Activated CD4-positive, alpha-beta T cell treated with anti-CD3 and anti-CD28 coated beads, Interleukin-2, amount 50 U/mL, for 24 hours (primary cell): ENCODE measurements at places on chromosomes 4 and X.

DNA sequence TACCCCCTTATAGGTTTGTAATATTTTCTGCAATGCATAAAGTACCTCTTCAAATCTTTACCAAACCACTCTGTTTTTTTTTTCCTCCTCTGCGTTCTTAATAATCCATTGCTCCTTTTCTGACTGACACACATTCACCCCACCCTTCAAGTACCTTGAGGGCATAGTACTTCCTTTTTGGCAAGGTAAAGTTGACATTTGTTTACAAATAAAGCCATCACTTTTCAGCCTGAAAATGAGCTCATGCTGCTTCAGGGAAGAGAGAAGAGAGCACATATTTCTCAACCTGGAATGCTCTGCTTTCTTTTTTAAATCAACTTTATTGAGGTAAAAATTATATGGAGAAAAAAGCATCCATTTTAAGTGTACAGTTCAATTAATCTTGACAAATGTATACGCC is 113.9 kb downstream of the AGTR2 start:
- no peak for DNase-seq

DNA sequence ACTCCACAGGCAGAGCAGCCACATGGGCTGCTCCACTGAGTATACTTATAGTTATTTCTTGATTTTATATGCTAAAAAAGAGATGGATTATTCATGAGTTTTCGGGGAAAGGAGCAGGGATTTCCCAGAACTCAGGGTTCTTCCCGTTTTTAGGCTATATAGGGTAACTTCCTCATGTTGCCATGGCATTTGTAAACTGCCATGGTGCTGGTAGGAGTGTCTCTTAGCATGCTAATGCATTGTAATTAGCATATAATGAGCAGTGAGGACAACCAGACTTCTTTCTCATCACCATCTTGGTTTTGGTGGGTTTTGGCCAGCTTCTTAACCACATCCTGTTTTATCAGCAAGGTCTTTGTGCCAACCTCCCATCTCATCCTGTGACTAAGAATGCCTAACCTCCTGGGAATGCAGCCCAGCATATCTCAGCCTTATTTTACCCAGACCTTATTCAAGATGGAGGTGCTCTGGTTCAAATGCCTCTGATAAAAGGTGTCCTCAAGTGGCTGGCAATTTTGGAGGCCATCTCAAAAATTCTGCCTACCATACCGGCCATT is 213.0 kb upstream of the VEGFC start:
- no peak for DNase-seq

DNA sequence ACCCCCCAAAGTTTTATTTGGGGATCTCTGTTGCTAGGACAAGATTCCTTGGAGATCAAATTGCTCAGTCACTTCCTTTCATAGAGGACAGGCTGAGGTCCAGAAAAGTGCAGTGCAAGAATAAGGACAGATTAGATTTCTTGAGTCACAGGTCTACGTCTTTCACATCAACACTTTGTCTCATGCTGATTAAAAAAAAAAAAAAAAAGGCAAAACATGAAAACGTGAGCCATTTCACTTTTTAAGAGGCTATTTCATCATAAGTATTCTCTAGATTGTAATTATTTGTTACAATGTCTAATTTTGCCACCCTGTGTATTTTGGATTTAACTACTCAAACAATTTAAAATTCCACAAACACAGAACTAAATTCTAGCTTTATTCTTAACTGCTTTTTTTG is 647.0 kb downstream of the TRAM1L1 start:
- no peak for DNase-seq

- DNase-seq: no peak
Observed at GRCh38 chr4:47695260-47695659, 142.6 kb downstream of the CORIN start.

GRCh38 chr4:143084566-143084965 is 100.2 kb upstream of the USP38 start:
- DNase-seq: no peak

GRCh38 chrX:150887906-150888465 is 10.5 kb downstream of the CD99L2 start:
- no peak for DNase-seq

GRCh38 chrX:104359124-104359523 is 104.4 kb upstream of the ESX1 start:
- DNase-seq: no peak

DNA sequence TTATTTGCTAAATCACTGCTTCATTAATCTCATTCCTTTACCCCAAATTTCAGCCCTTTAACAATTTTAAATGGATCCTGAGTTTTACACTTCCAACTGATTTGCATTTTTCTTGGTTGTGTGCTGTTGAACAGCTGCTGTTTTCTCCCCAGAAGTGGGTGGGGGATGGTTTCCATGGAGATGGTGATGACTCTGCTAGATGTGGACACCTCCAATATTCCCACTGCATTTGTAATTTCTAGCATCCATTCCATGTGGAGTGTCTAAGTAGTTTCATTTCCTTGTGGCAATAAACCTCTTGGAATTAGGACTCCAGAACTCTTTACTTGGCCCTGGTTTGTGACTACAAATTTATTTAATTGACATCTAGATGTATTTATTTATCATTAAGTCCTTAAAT is 330.4 kb downstream of the GBA3 start:
- DNase-seq: no peak

DNA sequence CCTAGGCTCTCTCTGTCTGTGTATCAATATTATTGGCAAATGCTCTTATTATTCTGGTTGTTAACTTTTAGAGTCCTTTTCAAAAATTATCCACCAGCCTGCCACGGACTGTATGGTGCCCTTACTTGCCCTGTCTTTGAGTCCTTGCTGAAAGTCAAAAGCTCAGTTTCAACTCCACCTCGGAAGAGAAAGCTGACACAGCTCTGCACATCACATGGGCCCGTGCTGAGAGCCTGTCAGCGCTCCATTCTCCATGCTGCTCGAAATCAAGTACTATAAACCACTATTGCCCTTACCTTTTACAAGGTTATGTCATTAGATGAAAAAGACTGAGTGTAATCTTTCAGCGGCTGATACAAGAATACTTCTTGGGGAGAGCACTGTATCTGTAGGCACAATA is 141.0 kb downstream of the CORIN start:
- no peak for DNase-seq

GRCh38 chrX:19630228-19630627 is 114.9 kb upstream of the MAP3K15 start:
- no peak for DNase-seq

DNA sequence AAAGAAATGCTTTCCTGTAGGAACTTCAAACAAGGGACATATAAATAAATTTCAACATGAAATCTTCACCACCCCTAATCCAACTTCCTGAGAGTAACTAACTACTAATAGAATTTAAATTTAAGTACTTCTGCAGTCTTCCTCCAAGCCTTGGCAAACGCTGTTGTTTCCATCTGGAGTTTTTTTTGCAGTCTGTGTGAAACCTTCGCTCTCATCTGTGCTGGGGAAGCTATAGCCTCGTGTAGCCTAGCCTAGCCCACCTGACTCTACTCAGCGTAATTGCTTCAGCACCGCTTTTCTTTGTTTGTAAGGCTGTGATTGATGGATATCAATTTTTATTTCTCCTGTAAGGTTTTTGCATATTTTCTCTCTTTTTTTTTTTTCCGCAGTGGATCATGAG is 30.9 kb downstream of the STOX2 start:
- DNase-seq: no peak

DNA sequence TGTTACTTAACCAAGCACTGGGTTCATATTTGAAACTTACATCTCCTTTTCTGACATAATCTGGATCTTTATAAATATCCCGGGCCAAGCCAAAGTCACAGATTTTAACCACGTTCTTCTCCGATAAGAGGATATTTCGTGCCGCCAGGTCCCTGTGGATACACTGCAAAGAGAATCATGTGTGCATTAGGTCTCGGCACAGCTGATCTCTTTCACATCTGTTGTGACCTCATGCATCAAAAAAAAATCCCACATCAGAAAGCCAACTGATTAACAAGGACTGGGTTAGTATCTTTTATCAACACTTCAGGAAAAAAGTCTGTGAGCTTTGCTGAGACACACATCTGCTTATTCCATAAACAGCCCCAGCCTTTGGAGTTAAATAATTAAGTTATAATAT is 35.5 kb downstream of the KDR start:
- no peak for DNase-seq

DNA sequence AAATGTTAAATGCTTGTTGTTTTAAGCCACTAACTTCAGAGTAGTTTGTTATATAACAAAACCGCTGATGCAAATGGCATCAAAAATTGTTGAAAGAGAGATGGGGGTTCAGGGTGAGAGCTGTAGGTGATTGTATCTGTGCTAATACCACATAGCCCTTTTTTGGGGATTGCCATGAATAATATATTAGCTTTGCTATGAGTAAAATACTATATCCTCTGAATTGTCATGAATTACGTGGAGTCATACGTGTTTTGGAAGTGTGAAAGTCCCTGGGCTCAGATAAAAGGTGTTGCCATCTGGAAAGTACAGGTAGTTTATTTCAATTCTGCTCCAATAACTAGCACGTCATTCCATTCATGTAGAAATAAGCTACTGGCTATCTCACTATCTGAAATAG is 30.6 kb downstream of the DYNLT3 start:
- no peak for DNase-seq

DNA sequence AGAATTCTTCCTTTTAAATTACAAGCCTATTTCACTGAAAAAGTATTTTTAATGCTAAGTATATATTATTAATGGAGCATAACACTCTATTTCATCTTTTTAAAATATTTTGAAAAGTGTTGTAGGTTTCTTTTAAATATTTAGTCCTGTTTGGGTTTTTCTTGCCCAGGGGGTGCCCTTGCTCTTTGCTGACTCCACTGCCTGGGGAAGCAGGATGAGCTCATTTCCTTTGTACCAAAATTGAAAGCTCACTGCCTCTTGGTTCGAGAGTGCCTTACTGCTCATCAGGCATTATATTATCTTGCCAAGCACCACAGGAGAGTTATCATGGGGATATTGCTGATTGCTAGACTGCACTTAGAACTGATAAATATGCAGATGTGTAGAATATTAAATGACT is 819.2 kb downstream of the PCDH18 start:
- no peak for DNase-seq

- no peak for DNase-seq
Observed at GRCh38 chr4:42310358-42310757, 86.9 kb upstream of the SHISA3 start.

DNA sequence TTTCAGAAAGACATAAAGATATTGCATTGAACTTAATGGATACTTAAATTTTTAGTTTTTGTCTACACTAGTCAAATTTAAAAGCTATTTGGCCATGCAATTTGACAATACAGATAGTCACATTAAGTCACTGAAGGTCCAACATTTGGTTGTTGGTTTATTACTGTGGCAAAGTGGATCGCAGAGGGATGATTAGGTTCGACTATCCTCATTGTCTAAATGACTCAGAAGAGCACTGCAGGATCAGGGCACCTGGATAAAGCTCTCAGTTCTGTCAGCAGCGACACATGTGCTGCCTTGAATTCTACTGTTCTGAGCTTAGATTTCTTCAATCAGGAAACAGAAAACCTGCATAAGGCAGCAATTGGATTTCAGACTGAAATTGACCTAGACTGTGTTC is 130.7 kb downstream of the AMELX start:
- DNase-seq: no peak

DNA sequence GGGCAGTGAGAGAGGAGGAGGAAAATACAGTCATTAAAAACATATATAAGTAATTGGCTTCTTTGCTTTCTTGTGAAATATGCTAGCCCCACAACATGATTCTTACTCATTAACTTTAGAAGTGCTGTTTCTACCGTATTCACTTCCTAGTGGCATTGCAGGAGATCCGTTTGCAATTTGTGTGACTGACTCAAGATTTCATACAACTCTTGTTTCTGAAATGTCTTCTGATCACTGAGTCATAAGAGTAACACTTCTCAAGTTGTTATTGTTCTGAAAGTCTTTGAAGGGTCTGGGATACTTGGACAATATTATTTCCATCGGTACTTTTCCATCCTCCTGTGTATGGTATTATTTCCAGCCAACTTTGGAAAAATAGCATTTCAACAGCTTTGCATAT is 310.8 kb downstream of the PACRGL start:
- DNase-seq: no peak

- DNase-seq: no peak
Observed at GRCh38 chr4:101050088-101050836, 297.1 kb downstream of the PPP3CA start.

DNA sequence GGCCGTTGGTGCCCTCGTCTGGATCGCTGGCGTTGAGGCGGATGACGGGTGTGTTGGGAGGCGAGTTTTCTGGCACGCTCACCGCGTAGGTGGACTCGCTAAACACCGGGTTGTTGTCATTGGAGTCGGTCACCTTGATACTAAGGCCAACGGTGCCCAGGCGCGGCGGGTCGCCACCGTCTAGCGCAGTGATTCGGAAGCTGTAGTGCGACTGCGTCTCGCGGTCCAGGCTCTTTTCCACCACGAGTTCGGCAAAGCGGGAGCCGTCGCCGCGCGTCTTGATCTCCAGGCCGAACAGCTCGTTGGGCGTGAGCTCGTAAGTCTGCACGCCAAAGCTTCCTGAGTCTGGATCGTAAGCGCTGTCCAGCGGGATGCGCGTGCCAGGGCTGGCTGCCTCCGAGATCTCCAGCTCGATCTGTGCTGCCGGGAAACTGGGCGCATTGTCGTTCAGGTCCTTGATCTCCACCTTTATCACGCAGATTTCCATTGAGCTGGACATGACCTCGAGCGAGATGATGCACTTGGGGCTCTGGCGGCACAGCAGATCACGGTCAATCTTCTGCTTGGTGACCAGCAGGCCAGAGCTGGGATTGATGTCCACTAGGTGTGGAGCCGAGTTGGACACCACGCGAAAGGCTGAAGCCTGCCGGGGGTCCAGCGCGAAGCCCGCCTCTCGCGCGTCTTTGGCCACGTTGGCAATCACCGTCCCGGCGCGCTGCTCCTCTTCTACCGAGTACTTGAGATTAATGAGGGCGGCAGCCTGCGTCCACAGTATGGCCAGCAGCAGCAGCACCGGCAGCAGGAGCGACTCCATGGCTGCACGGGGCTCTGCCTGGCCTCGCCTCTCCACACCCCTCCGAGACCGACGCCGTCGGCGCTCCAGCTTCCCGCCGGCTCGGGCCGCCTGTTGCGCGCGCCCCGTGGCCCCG is 2.0 kb downstream of the PCDH19 start:
- DNase-seq: no peak

DNA sequence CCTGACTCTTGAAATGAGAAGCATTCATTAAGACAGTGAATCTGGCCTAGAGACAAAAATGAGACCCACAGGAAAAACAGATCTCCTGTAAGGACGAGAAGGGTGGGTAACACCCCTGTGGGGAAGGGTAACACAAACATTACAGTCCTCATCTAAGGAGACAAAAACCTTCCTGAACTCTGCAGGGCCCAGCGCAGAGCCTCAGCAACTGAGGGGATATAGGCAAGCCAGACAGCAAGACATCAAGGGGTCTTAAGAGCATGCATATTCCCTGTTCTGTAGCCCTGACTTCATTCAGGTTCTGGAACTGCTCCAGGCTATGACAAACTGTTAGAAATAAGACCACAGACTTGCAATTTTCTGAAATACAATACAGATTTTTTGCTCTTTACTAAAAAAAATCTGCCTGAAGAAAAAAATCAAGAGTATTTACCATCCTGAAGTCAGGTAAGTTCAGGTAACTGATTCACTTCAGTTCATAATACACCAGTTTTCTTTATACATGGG is 15.5 kb downstream of the COX18 start:
- no peak for DNase-seq

GRCh38 chr4:73036123-73036522 is 33.4 kb downstream of the COX18 start:
- no peak for DNase-seq

- DNase-seq: no peak
Observed at GRCh38 chr4:25107827-25108516, 52.3 kb downstream of the SEPSECS start.

- DNase-seq: no peak
Observed at GRCh38 chr4:185840201-185840600, 28.2 kb upstream of the SORBS2 start.

- DNase-seq: no peak
Observed at GRCh38 chr4:139419388-139419914, 34.5 kb upstream of the RAB33B start.
